ENCODE measurements at places on chromosomes 3 and 15. TPM values are rescaled to one million over a fixed set of nuclear protein-coding genes. Genes with fewer than 3 reads are reported as not detected.

GRCh38 chr15:77975332-77976094 is 102.0 kb downstream of the TBC1D2B start:
- DNase-seq = no peak

GRAMD2A gene
- not detected for total RNA-seq

DNA sequence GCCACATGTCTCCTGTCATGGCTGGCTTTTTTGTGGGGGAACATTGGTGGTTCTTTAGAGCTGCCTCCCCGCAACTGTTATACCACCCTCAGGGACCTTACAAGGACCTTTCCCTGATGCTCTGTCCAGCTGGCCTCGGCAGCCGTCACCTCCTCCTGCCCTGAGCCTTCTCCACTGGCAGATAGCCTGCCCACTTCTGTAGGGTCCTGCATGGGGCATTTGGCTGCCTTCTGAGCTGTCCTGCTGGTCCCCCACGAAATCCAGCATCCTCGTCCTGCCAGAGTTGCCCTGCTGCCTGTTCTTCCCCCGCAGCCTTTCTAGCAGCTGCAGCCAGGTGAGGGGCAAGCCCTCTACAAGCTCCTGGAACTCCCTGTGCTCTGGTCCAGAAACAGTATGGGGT is 86.2 kb downstream of the USP13 start:
- no peak for DNase-seq

DNA sequence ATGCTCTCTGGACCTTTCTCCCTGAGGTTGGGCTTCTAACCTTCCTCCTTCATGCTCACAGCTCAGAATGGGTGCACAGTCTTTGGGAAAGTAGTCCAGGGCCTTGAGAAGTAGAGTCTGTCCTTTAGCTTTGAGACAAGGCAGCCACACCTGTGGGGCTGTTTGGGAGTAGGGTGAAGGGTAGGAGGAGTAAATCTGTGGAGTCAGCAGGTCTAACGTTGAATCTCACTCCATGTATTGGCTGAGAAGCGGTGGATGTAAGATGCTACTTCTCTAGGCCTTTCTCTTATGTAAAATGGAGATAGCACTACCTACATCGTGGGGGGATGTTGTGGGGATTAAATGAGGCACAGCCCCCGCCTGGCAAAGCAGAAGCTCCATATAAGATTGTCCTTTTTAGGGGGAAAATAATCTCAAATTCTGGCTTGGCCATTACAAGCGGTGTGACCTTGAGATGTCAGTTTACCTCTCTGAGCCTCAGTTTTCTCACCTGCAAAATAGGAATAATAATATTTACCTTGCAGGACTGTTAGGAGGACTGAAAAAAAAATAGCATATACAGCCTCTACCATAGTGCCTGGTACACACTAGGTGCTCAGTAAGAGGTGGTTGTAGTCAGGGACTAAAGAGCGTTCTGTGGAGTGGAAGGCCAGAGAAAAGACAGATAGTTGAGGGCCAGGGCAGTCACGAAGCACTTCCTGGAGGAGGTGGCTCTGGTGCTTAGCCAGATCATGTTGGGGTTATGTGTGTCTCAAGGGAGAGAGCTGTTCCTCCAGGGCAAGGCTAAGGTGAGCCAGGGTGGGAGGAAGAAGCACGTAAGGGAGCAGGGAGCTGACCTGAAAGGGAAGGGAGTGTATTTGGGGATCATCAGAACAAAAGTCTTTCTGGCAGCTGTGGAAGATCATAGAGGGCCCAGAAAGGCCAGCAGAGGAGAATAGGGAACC is 82.8 kb upstream of the MRPS22 start:
- DNase-seq = peak; percentile 31

SHF gene
- total RNA-seq = 2.2 TPM

- no peak for DNase-seq
Observed at GRCh38 chr15:75831806-75832102, 11.5 kb upstream of the UBE2Q2 start.

Data from activated CD8-positive, alpha-beta memory T cell treated with anti-CD3 and anti-CD28 coated beads, Interleukin-2, amount 10 ng/mL, durations not matched to agents 7 days and 5 days (primary cell).